ENCODE measurements at places on chromosomes 3 and 15. TPM values are rescaled to one million over a fixed set of nuclear protein-coding genes. Genes with fewer than 3 reads are reported as not detected.

DNA sequence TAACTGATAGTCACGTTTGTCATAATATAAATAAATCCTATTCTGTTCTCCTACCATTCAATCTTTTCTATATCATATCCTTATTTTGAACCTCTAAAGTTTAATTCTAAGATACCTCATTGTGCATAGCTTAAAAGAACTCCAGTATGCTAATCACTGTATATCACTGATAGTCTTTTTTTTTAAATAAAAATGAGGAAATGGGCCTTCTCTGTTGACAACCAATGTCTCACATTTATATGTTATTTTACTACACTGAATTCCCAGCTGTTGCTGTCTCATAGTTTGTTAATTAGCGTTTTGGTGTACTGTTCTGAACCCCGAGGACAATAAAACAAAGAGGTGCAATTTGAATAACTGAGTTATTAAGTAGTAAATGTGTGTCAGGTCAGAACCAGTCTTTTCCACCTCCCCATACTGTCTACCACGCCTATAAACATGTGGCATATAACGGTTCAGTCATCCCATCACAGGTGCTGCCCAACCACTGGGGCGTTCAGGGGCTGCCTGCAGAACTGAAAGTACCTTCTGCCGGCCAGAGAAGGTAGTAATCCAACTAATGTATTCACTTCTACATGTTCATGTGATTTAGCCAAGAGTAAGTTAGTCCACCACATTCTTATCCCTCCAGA lies 14.9 kb downstream of the CBLB start:
- no peak for DNase-seq

DNA sequence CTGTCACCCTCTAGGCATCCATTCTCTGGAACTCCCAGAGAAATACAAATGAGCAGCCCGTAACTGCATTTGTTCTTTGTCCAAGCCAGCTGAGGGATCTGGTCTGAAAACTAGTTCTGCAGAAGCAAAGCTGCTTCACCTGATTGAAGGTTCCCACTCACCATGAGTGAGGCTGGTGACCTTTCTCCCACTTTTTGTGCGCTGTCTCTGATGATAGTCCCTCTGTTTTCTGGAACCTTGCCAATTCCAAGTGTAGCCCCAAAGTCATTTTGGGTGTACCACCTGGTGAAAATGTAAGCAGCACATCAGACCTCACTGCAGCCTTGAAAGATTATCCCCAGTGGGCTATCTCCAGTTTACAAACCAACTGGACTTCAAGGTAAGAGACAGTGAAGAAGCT lies 39.4 kb upstream of the BFSP2 start:
- no peak for DNase-seq

DNA sequence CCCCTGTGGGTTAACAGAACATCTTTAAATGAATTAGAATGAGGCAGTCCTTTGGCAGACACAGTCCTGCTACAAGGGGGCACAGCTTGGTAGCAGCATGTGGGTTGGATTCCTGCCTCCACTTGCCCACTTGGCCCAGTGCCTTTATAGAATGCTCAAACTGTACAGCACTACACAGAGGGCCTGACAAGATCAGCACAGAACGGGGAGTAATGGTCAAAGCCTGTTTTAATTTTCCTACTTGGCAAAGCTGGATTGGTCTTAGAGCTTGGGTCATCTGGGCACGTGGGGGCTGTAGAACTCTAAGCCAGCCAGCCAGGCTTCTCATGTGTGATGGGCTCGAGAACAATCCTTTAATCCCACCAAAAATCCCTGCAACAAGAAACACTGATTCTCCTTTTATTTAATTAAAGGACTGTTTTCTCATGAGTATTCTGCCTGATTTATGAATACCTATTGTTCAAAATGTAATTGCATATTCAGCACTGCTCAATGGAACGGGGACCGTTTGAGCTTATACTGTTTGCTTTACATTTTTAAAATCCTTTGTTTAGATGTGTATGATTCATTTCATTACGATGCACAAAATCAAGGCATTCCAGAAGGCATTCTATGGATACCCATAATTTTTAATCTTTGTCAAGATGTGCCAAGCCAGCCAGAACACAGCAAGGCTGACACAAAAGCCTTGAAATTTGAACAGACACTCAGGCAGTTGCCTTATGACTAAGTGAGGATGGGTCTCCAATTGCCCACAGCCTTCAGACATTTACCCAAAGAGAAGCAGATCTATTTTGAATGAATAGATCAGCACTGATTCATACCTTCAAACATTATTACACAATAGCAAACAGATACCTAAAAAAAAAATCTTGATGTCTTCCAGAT lies 249.3 kb upstream of the TGFBR2 start:
- no peak for DNase-seq

- DNase-seq, result peak; percentile 32
These were observed 727.8 kb downstream of the NLGN1 start for GRCh38 chr3:174125267-174125824.

GRCh38 chr3:53150247-53151085 lies 10.5 kb upstream of the PRKCD start:
- no peak for DNase-seq

DNA sequence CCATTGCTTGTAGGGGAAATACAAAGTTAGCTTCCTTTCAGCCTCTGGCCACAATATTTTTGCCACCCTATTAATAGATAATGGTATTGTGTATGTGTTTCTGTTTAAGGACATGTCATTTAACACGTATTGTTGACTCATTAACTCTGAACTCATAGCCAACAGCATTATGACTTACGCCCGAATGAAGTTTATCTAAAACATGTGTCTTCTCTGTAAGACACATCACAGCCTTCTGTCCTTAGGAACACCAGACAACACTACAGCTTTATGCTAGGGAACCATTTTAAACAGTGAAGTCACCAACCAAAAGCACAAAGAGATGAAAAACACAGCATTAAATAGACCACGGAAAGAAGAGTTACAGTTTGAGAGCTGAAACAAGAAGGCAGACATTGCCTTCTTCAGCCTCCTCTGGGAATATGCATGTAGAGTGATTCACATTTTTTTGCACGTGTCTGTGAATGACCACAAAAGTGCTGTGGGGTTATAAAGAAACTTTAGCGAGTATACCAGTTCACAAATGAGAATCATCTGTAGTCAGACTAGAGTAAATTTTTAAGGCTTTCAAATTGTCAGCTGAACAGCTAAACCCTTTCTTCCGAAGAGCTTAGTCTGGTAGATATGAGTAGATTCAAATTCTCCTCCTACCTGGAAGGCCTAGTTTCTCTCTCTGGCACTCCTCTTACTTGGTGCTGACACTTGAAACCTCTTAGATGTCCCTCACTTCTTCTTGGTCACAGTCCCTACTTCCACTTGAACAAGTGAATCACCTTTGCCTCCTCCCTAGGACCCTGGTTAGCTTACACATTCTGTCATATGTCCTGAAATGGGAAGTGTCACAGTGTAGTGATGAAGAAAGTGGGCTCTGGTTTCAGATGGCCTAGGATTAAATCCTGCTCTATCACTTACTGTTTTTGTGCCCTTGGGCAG lies 32.2 kb downstream of the MCTP2 start:
- peak; percentile 37 for DNase-seq

- DNase-seq, result no peak
These were observed 9.0 kb upstream of the SELENOT start for GRCh38 chr3:150594150-150594549.

DNA sequence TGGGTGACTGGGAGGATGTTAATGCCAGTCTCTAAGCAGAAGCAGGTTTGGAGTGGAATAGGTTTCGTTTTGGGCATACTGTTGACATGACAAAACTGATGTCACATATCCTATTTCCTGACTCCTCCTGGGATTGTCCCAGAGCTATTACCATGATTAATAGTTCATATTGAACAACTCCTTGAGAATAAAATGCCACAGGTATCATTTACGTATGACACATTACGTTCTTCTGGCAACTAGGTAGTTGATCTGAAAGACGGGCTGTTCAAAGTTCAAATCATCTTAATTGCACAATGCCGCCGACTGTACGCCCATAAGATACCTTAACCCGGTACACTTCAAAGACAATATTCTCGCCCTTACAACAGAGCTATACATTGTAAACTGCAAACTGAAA lies 1.4 kb upstream of the RAB5A start:
- DNase-seq, result no peak

GRCh38 chr15:93164409-93164808 lies 75.4 kb upstream of the RGMA start:
- DNase-seq, result no peak

- no peak for DNase-seq
These were observed 62.6 kb upstream of the ETV5 start for GRCh38 chr3:186171521-186171920.

DNA sequence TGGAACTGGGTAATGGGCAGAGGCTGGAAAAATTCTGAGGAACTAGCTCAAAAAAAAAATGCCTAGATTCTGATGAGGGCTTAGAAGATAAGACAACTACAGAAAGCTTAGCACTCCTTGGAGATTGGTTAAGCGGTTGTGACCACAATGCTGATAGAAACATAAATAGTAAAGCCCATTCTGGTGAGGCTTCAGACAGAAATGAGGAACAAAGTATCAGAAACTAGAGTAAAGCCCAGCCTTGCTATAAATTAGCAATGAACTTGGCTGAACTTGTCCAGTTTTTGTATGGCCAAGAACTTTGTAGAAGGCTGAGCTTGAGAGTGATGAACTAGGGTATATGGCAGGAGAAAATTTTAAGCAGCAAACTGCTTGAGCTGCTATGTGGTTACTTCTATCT lies 25.4 kb downstream of the GOLGB1 start:
- DNase-seq, result no peak

GRCh38 chr15:74127255-74127953 lies 3.0 kb upstream of the ISLR2 start:
- peak; percentile 90 for DNase-seq

- no peak for DNase-seq
These were observed 195.7 kb downstream of the OCA2 start for GRCh38 chr15:27903405-27903804.

- DNase-seq, result no peak
These were observed 4.2 kb upstream of the CCR2 start for GRCh38 chr3:46349484-46350261.

- DNase-seq, result no peak
These were observed 53.2 kb upstream of the ZNF148 start for GRCh38 chr3:125428216-125428830.

DNA sequence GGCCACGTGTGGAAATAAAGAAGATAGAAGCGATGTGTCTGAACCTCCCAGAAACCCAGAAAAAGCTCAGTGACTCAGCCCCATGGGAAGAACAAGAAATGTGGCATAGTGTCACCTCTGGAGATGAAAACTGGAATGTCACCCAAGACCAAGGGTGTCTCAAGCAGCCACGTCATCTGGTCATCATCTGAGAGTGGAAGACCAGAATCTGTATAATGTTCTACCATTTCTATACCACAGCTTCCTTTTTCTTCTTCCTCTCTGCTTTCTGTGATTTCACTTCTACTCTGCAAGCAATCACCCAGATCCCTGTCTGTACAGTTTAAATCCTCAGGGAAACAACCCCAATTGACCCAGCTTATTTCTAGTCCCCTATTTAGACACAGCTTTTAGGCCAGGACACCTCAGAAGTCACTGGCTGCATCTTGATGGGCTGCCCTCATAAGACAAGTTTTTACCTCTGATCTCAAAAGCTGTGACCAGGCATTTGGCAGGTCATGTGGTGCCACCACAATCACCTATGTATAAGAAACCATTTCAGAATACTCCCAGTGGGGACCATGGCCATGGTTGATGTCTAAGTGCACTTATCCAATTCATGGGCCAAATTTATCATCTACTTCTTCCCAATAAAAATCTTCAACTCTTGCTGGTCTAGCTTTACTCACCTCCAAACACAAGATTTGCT lies 278.5 kb upstream of the UMPS start:
- no peak for DNase-seq

DNA sequence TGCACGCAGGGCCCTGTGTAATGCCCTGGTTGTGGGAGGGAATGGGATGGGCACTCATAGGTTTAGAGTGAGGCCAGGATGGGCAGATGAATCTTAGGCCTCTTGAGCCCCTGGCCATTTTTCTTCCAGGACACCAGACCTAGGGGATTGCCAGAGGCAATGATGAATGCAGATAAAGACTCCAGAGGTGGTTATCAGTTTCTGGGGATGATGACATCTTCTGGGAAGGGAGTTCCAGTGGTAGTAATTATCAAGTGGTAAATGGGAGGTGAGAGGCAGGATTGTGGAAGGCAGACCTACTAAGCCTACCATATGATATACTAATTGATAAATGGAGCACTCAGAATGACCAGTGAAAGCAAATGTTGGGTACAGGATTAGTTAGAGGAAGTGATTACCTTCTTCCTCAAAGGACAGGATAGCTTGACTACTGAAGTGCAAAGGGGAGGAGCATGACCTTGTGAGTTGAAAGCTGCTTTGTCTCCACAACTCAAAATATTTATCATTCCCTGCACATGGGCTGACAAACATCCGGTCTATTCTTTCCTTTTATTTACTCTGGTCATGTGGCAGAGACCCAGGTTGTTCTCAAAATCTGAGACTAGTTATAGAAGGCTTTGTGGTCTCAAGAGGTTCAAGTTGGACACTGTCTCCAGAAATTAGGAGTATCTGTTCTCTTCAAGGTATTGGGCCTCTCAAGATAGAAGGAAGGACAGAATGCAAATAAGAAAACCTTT lies 10.2 kb upstream of the MAPK6 start:
- peak; percentile 43 for DNase-seq

- DNase-seq, result no peak
These were observed 126.7 kb downstream of the LPP start for GRCh38 chr3:188280627-188281026.

GRCh38 chr3:150878996-150879575 lies 26.2 kb downstream of the MINDY4B start:
- peak; percentile 52 for DNase-seq

GRCh38 chr3:187590861-187591576 lies 79.2 kb downstream of the SST start:
- no peak for DNase-seq

- DNase-seq, result no peak
These were observed 4.0 kb upstream of the KLF15 start for GRCh38 chr3:126361211-126361610.

GRCh38 chr3:54599716-54600115 lies 328.1 kb downstream of the LRTM1 start:
- no peak for DNase-seq

DNA sequence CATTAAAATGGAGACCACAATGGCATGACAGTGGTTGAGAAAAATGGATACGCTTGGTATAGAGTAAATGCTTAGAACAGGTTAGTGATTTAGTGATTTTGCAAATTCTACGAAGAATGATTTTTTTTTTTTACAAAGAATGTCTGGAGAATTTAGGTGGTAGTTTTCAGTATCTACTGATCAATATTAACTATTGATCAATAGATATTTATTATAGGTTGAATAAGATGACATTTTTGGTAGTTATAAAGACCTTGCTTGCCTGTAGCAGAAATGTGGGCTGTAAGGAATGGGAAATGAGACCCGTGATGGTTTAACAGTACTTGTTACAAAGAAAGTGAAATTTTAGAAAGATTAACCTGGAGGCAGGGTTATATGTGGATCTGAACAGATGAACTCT lies 137.5 kb downstream of the NR2F2 start:
- DNase-seq, result no peak

GRCh38 chr3:64049136-64049535 lies 25.8 kb upstream of the PSMD6 start:
- no peak for DNase-seq

GRCh38 chr15:57003418-57003817 lies 85.0 kb downstream of the TCF12 start:
- DNase-seq, result no peak

- DNase-seq, result no peak
These were observed 15.2 kb downstream of the CHAC1 start for GRCh38 chr15:40968290-40969085.

Gene NOX5
- 0.08 TPM for polyA plus RNA-seq

Gene CLASP2
- polyA plus RNA-seq, result 11.1 TPM

Gene UBE2E2
- polyA plus RNA-seq, result 25.3 TPM

Gene MORC1
- polyA plus RNA-seq, result not detected

Gene SHQ1
- polyA plus RNA-seq, result 7.3 TPM

Gene SMCO1
- polyA plus RNA-seq, result not detected

Gene AP3B2
- 0.96 TPM for polyA plus RNA-seq

Gene GPR87
- 1.0 TPM for polyA plus RNA-seq

Gene SORD
- 14.9 TPM for polyA plus RNA-seq

All from lung (tissue), 17 donors.